ENCODE measurements at places on chromosomes 3 and 15.

DNA sequence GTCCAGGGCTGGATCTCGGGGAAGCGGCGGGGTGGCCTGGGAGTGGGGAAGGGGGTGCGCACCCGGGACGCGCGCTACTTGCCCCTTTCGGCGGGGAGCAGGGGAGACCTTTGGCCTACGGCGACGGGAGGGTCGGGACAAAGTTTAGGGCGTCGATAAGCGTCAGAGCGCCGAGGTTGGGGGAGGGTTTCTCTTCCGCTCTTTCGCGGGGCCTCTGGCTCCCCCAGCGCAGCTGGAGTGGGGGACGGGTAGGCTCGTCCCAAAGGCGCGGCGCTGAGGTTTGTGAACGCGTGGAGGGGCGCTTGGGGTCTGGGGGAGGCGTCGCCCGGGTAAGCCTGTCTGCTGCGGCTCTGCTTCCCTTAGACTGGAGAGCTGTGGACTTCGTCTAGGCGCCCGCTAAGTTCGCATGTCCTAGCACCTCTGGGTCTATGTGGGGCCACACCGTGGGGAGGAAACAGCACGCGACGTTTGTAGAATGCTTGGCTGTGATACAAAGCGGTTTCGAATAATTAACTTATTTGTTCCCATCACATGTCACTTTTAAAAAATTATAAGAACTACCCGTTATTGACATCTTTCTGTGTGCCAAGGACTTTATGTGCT is 527 bp downstream of the B2M start:
- peak; percentile 75 for DNase-seq

- DNase-seq: no peak
These were observed 149.8 kb downstream of the APBA2 start for GRCh38 chr15:29035336-29036285.

- no peak for DNase-seq
These were observed 156.7 kb upstream of the MEF2A start for GRCh38 chr15:99409097-99409473.

DNA sequence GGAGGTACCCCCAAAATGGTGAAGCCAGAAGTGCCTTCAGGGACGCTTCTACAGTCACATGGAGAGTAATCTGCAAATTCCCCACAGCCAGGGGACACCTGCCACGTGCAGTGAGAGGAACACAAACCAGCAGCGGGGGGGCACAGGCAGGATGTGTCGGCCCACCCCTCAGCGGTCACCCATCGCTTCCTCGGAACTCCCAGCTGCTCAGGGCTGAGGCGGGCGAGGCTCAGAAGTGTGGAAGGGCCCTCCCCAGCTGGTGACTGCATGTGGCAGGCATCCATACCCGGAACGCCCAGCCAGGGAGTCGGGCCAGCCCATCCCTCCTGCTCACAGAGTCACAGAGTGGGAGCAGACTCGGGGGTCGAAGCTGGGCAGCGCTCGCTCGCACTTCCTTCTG is 63.7 kb downstream of the SLC12A8 start:
- DNase-seq: no peak

GRCh38 chr15:100092034-100092433 is 249.7 kb downstream of the ADAMTS17 start:
- no peak for DNase-seq

Data from sciatic nerve (tissue), 2 donors.